ENCODE measurements at places on chromosomes 11 and 22. TPM values are rescaled to one million over a fixed set of nuclear protein-coding genes. Genes with fewer than 3 reads are reported as not detected.

Gene MUC6
- 3.5 TPM for total RNA-seq

Gene RIMBP3C
- not detected for total RNA-seq

Gene NOX4
- 35.9 TPM for total RNA-seq

Gene MMP7
- 13.8 TPM for total RNA-seq

Gene PHOX2A
- not detected for total RNA-seq

Gene TSPAN32
- total RNA-seq = not detected

Gene PRR5L
- 40.3 TPM for total RNA-seq
